ENCODE measurements at places on chromosomes 3 and 15.

DNA sequence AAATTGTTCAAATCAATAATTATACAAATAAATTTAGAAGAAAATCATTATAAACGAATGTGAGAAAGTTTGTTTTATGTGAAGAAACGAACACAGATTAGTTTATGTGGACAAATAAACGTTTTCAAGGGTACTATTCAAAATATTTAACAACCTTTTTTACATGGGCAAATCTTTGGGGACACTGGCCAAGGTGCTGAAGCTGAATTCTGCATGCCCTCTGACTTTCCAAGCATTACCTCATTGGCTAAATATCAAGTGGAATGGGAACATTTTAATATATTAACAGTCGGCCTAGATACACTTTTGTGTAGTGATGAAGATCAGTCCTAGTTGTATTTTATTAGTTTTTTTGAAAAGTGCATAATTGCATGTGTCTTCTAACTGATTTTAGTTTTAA, 636.4 kb upstream of the DPPA4 start:
- ATAC-seq, result no peak

- ATAC-seq, result no peak
Observed at GRCh38 chr15:89905846-89906378, 6.8 kb downstream of the ARPIN start.

GRCh38 chr15:68553994-68554720, 24.6 kb upstream of the CORO2B start:
- ATAC-seq, result no peak

DNA sequence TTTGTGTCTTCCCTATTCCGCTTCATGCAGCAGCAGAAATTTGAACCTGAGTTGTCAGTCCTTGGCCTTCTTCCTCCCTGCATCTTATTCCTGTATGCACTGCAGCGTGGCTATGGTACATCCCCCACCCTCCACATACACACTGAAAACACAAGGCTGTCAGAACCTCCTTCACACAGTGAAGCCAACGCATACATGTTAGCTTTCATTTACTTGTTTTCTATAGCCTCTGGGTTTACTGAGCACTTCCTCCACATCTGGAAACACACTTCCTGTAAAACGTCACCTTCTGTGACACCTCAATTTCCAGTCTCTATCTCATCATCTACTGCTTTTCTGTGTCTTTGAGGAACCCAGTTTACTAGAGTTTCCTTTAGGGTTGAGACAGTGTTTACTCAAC, 47.0 kb downstream of the SUSD5 start:
- ATAC-seq, result no peak

GRCh38 chr15:49953421-49953820, 165.6 kb downstream of the ATP8B4 start:
- no peak for ATAC-seq

- no peak for ATAC-seq
Observed at GRCh38 chr3:28973609-28974008, 307.3 kb upstream of the RBMS3 start.

DNA sequence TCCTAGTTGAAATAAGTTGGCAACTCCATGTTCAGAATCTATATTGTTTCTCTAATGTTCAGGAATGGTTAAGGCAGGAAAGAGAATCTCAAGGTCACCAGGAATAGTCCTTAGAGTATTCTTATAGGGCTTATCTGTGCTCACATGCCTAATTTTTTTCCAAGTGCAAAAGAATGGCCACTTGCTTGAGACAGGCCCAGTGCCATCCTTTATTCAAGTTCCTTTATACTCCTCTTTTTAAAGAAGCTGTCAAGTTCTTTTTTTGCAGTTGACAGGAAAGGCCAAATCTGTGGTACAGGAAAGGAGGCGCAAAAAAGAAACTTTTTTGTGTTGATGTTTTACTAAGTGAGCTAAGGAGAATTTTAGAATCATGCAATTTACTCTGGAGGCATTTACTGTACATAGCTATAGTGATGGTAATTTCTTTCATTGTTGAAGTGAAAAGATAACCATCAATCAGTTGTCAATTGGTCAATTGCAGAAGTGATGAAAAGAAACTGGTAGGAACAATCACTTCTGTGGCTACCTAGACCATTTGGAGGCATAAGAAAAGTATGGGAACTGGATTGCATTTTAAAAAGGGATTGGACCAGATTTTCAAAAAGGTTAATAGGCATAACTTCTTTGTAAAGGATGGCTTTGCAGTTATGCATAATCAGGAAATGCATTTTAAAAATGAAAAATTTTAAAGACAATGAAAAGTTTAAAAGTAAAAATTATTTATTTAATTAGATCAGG, 102.5 kb upstream of the SOX2 start:
- no peak for ATAC-seq

- no peak for ATAC-seq
Observed at GRCh38 chr3:18841422-18842343, 306.6 kb upstream of the KCNH8 start.

GRCh38 chr3:12154151-12154550, 4.6 kb downstream of the TIMP4 start:
- no peak for ATAC-seq

DNA sequence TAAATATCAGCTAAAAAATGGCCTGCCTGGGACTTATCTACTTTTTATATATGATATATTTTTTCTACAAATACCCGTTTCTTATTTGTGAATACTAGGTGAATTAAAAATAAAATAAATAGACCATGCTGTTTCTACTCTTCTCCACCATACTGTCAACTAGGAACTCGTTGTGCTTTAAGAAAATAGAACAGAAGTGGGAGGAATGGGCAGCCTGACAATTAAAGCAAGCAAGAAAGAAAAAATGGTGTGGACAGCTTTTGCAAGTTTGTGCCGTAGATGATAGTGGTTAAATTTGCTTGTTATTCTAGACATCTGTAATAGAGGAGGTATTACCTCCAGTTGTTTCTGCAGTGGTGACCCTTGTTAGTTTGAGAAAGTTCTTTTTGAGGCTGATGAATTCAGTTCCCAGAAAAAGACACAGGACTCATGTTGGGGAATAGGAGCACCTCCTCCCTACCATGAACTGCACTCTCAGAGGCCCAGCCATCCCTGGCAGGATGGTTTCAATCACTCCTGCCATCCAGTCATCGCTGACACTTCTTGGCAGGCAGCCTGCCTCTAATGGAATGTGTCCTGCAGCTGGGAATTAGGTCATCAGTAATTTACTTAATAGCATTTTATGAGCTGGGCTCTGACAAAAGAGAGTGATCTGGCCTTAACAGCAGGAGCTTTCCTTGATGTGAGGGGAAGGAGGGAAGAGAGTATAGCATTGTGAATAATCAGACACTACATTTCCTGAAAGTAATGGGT, 105.0 kb upstream of the GAP43 start:
- ATAC-seq, result no peak
